ENCODE measurements at places on chromosomes 13 and 19.

GRCh38 chr13:44902738-44903137 lies 86.5 kb downstream of the NUFIP1 start:
- DNase-seq, result no peak

DNA sequence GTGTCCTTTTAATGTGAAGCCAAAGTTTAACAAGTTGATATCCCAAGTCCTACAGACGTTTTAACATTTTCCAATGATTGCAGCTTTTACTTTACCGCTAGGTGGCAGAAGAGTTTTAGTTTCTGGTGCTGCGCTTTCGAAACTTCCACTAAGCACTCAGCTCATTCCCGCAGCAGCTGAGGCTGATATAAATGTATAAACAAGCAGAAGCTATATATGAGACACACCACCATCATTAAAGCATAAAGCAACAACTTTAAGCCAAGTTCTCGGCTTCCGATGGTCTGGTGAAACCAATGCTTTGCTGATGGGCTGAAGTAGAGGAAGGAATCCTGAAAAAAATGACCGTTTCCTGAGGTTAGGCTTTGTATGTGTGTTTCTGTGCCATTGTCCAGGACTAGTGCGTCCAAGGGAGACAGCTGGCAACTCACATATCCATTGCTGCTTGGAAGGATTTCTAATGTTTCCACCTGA lies 753.9 kb downstream of the OLFM4 start:
- no peak for DNase-seq

GRCh38 chr13:36831291-36831690 lies 12.3 kb downstream of the RFXAP start:
- no peak for DNase-seq

DNA sequence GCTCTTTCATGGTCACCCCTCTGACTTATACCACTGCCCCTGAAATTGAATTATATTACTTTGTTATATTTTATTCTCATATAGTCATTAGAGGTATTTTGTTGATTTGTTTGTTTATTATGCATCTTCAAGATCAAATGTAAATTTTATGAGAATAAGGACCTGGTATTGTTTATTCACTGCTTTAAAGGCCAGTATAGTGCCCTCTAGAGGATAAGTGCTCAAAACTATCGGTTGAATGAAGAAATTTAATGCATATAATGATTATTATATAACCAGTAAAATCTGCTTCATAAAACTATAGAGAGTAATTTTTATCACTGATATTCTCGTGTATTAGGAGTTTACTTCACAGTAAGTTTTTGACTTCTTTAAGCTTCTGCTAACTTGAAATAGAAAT lies 1401.9 kb downstream of the SLITRK1 start:
- DNase-seq, result no peak

DNA sequence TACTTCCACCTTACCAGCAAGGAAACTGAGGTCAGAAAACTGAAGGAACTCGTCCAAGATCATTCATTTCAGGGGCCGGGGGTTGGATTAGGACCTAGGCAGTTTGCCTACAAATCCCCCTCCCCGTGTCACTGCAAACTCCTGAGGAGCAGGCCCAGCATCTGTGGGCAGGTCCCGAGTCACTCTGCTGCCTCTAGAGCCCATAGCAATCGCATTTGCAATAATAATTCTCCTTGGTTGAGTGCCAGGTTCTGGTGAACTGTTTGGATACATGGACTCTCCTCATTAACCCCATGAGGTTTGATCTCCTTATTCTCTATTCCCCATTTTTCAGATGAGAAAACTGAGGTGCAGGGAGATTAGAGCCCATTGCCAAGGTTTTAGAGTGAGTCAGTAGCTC lies 903 bp downstream of the PIN1 start:
- DNase-seq, result no peak

- DNase-seq, result no peak
Observed at GRCh38 chr19:50686310-50687032, 33.1 kb downstream of the SHANK1 start.

- DNase-seq, result no peak
Observed at GRCh38 chr13:49610176-49610575, 18.1 kb upstream of the ARL11 start.

DNA sequence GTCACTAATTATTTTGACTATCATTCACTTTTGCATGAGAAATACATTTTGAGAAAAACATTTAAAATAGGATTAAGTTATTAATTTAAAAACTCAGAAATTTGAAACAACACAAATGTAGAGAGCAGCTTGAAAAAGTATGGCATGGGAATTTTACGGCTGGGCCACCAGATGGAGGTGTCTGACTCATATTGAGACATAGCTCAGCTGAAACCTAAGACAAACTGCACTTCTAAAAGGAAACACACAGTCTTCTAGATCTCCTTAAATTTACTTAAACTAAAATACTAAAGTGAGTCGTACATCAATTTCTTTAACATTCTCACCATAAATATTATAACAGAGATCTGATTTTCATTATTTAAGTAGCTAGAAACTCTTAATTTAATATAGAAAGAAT lies 41.9 kb upstream of the POSTN start:
- no peak for DNase-seq

DNA sequence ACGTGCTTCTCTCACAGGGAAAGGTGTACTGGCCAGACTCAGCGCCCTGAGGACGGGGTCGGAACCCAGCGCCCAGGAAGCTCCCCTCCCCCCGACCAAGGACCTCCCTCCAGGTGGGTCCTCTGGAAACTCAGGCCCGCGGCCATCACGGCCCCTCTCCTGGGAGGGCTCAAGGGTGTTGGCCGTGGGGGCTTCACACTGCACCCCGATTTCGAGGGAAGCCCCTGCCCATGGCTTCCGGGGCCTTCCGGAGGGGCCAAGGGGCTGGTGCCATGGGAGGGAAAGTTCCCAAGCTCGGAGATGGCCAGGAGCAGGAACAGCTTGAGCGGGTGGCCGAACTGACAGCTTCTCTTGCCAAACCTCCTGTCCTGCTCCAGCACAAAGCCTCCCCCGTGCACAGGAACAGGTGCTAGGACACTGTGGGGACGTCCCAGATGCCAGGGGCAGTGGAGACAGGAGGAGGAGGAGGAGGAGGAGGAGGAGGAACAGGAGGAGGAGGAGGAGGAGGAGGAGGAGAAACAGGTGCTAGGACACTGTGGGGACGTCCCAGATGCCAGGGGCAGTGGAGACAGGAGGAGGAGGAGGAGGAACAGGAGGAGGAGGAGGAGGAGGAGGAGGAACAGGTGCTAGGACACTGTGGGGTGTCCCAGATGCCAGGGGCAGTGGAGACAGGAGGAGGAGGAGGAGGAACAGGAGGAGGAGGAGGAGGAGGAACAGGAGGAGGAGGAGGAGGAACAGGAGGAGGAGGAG lies 10.0 kb downstream of the SBNO2 start:
- DNase-seq, result no peak

DNA sequence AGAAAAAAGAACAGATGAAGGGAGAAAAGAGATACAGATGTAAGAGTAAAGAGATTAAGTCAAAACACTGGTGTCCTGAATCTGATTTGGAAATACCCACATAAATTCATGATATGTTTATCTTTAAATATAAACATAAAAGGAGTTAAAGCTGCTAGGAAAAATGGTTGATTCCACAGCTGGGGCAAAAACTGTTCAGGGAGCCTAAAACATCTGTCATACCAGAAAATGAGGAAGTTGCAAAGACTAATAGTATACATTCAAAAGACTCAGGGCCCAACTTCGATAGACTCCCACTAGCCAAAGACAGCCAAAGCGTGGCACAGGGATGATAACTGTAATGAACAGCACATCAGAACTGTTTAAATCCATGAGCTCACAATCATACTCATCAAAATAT lies 62.0 kb downstream of the ABCC4 start:
- no peak for DNase-seq

DNA sequence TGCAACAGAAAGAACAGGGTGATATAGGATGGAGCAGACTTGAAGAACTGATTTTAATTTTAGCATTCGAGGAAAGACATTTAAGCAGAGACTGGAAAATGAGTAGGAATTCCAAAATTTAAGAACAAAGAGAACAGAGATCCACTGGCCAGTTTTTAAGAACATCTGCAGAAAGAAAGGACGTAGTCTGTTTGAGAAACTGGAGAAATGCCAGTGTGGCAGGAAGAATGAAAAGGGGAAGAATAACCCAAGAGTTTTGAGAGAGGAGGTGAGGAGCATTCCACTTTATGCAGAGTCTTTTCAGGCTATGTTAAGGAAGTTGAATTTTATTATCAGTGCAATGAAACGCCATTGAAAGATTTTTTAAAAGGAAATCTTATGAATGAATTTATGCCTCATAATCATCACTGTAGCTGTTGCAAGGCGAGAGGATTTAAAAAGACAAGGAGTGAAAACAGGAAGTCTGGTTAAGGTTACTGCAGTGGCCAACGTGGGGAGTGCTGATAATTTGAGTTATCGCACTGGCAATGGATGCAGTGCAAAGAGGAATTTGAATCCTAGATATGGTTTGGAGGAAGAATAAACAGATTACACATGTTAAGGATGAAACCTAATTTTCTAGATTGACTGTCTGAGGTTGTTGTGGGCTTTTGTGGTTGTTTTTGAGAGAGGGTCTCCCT lies 253.8 kb downstream of the DACH1 start:
- DNase-seq, result no peak

DNA sequence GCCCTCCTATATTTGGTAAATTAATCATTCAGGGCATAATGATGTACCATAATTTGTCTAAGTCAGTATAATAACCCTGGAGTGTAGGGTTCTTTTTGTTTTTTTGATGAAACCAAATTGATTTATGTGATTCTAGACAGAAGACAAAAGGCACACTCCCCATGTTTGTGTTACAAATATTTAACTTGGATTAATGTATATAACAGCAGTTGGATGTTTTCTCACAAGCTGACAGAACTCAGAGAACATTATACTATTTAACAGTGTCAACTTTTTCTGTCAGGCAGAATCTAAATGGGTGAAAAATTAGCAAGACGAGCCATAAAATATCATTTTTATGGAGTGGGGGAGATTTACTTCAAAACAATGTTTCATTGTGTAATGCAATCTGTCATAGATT lies 15.2 kb downstream of the CBY2 start:
- DNase-seq, result no peak

DNA sequence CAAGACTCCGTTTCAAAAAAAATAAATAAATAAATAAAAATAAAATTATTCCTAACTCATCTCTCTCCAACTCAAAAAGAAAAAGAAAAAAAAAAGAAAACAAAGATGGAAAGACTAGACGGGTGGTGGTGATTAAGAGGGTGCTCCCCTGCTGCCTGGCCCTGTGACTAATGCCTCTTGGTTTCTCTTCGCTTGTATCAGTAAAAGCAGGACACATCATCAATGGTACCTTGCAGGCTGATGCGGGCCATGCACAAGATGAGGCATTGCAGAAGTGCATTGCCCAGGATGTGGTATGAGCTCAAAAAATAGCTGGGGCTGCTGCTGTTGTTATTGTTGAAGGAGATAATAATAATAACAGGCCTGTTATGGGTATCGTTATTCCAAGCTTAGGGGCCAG lies 14.6 kb downstream of the ACER1 start:
- no peak for DNase-seq

DNA sequence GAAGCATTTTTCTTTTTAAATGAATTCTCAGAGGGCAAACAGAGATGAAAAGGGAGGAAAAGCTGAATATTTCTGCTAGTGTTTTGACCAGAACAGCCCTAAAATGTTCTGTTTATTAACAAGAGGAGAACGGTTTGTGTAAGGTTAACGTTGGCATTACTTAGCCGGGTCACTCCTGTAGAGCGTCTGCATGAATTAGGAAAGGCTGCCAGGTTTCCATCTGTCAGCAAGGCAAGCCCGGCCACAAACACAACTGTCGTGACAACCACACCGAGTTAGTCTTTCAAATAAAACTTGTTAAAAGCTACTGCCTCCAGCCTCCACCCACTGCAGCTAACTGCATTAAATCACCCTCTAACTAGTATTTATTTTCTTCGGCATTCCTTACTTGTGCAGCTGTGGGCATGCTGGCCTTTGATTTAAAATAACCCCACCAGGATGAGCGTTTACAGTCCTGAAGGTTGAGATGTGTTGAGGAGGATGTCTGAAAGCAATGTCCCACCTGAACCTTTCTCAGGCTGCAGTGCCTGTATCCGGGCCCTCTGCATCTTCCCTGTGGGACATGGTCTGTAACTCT lies 527.9 kb downstream of the FGF9 start:
- no peak for DNase-seq

- DNase-seq, result no peak
Observed at GRCh38 chr19:53903055-53903680, 5.9 kb upstream of the CACNG7 start.

Measured in CD4-positive, alpha-beta T cell treated with Interleukin-15 for 1 hour (primary cell).